ENCODE measurements at places on chromosomes 6 and 20.

GRCh38 chr6:136326038-136326553 is 36.5 kb upstream of the BCLAF1 start:
- DNase-seq = peak; percentile 54

DNA sequence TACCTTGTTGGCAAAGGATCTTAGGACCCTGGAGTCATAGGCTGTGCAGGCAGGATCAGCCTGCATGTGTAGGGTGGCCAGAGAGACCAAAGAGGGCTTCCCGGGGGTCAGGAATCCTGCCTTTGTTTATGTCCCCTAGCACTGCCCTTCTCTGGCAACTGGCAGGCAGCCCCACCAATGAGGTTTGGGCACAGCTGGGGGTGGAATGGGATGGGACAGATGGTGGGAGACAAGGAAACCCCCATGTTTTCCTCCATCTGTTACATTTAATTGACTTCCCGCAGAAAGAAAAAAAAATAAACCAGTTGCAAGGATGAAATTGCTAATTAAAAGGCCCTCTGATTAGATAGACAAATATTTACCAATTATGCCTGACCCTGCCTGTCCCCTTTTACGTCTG is 27.6 kb downstream of the CD40 start:
- no peak for DNase-seq

GRCh38 chr6:75412969-75413662 is 80.5 kb downstream of the FILIP1 start:
- peak; percentile 96 for DNase-seq

- no peak for DNase-seq
These were observed 230.2 kb downstream of the PTPRK start for GRCh38 chr6:128290221-128290620.
